ENCODE measurements at places on chromosomes 4 and X. TPM values are rescaled to one million over a fixed set of nuclear protein-coding genes. Genes with fewer than 3 reads are reported as not detected.

- no peak for DNase-seq
Measured at GRCh38 chr4:26464420-26465095, 25.7 kb downstream of the CCKAR start.

DNA sequence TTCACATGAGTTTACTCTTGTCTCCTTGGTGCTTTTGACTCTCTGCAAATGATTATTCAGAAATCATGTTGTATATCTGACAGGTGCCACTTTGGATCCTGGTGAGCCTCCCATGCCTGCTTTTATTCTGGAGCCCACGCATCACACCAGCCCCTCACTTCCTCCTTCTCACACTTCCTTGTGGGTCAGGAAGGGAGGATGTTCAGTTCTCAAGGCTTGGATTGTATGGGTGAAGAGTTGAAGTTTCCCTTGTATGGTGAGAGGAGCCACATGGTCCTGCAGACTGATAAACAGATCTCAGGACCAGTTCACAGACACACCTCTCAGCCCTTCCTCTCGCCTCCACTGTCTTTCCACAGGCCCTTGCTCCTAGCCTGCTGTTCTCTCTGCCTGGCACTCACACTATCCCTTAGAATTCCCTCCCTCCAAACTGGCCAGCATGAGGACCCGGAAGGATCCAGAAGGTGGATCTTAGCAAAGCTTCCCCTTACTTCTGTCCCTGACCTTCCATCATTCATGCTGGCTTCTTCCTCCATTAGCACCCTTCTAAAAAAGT, 92.1 kb downstream of the STK32B start:
- no peak for DNase-seq

DNA sequence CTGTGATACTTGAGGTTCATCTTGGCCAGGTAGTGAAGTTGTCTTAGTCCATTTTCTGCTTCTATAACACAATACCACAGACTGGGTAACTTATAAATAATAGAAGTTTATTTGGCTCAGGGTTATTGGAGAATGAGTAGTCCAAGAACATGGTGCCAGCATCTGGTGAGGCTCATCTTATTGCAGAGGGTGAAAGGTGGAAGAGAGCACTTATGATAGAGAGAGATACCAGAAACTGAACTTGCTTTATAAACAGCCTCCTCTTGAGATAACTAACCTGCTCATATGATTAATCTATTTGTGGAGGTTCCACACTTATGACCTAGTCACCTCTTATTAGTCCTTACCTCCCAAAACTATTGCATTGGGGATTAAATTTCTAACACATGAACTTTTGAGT, 1.6 kb downstream of the C4orf51 start:
- DNase-seq = no peak

DNA sequence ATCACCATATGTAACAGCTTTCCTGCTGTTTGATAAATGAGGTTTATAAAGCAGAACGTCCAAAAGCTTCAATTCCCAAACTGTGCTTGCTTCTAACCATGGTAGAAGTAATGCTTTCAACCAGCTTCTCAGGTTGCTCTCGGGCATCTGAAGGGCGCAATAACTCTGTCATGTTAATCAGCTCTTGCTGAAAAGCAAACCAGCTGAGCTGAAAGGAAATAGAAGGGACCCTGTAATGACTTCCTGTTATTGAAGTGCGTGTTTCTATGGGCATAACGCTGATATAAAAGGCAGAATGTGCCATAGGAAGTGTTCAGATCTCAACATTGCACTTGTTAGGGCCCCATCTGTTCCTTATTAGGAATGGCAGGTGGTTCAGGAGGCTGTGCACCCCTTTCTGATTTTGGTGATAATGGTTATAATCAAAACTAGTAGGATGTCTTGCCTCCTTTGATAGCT, 21.2 kb downstream of the HERC3 start:
- peak; percentile 28 for DNase-seq

DNA sequence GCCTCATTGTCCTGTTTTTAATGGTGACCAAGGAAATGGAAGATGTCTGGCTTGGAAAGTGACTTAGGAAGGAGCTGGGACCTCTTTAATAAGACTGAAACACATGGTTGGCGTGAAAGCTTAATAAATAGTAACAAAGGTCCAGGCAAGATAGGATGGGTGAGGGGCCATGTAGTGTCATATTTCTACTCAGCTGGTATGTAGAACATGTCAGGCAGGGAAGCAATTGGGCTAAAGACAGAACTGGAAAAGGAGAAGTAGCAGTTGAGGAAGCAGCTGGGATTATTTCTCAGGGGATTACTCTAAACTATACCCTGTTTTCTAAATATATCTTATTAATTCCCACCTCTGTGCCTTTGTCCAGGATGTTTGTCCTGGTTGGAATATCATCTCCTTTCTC, 18.6 kb downstream of the ITGB1BP2 start:
- no peak for DNase-seq

Gene ATP2B3
- 0.17 TPM for polyA plus RNA-seq

Gene GPRASP2
- 37.9 TPM for polyA plus RNA-seq

Gene KLKB1
- 0.96 TPM for polyA plus RNA-seq

Gene CHST7
- 4.1 TPM for polyA plus RNA-seq

Gene GAGE12H
- polyA plus RNA-seq = not detected
